Skin of body (tissue), 3 donors: ENCODE measurements at places on chromosomes 6 and 20. TPM values are rescaled to one million over a fixed set of nuclear protein-coding genes. Genes with fewer than 3 reads are reported as not detected.

Gene IPCEF1
- total RNA-seq = 2.5 TPM

Gene MUCL3
- total RNA-seq = not detected

Gene BPIFB1
- not detected for total RNA-seq

Gene ALDH8A1
- 0.99 TPM for total RNA-seq

Gene ARMC12
- total RNA-seq = not detected

Gene KCNQ5
- total RNA-seq = 0.39 TPM

Gene CNPY3
- 18.1 TPM for total RNA-seq

Gene AIF1
- 23.8 TPM for total RNA-seq

Gene IL20RA
- 10.7 TPM for total RNA-seq

Gene MCUR1
- total RNA-seq = 10.1 TPM
